ENCODE measurements at places on chromosomes 1 and 21.

DNA sequence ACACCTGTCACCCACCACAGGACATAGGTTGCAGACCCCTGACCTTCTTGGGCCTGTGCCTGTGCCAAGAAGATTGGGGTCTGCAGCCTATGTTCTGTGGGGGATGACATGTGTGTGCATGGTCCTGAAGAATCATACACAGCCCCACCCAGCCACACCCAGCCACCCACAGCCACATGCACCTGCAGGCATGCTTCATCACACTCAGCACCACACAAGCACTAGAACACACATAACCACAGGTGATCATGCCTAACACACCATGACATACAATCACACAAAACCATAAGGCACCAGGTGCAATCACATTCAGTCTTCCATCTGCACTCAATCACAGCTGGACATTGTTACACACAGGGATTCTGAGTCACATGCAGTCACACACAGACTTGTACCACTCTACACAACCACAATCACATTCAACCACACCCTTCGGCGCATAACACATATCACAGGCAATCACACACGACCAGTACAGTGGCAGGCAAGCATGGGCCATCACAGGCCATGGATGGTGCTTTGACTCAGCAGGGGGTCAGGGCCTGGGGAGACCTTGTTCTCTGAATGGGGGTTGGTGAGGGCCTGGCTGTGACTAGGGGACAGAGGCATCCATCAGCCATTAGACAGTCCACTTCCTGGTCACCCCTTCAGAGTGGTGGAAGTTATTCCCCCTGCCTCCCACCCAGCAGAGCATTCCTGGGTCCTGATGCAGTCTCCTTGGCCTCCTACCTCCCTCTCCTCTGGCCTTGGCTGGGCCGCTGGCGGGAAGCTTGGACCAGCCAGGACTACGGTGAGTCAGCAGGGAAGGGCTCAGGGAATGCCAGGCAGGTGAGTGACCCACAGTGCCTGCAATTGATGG is 44.3 kb upstream of the EPS8L3 start:
- no peak for DNase-seq

DNA sequence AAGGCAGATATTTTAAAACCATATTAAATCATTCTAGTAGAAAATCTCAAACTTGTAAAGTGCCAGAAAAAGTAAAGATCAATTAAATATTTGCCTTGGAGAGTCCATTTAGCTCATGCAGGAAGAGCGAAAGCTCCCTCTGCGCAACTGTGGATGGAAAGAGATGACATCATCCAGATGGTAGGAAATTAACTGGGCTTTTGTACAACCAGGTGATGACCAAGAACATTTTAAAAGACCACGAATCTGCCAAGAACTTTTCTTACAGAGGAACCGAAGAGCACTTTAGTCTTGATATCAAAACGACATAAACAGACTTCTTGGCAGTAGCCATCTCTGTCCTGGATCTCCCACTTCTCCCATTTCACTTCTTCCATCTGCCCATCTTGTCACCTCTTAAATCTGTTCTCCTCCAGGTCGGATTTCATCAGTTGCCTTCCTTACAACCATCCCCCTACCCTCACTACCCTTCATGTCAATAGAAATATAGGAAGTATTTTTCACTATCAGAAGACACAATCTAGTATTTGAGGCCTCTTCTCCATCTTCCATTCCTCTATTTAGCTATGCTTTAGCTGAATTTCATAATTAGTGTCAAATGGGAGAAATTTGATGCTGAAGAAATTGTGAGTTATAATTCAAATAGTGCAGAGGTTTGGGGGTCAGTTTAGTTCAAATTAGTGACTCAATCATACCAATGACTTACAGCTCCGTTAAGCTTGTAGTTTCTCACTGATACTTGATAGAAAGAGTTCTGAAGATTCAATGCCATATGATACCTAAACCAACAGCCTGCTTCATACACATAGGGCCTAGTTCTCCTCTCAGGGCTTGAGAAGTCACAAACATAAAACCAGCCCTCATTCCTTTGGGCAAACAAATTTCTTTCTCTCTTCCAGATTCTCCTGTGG is 22.0 kb upstream of the DNASE2B start:
- no peak for DNase-seq

DNA sequence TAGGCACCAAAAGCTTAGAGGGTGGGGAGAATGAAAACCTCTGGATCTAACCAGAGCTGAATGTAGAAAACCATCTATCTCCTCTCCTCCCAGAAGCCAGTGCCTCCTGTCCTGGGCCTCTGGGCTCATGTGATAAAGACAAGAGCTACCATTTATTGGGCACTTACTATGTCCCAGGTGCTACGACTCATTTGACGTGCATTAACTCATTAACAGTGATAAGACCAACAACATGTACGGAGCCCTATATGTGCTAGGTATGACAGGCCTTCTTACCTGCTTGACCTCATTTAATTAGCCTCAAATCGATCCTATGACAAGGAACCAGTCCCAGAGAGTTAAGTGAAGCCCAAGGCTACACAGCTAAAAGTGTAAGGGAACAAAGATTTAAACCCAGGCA is 19.7 kb downstream of the CAPZB start:
- no peak for DNase-seq

- no peak for DNase-seq
Observed at GRCh38 chr1:16019644-16020277, 1.9 kb upstream of the HSPB7 start.

DNA sequence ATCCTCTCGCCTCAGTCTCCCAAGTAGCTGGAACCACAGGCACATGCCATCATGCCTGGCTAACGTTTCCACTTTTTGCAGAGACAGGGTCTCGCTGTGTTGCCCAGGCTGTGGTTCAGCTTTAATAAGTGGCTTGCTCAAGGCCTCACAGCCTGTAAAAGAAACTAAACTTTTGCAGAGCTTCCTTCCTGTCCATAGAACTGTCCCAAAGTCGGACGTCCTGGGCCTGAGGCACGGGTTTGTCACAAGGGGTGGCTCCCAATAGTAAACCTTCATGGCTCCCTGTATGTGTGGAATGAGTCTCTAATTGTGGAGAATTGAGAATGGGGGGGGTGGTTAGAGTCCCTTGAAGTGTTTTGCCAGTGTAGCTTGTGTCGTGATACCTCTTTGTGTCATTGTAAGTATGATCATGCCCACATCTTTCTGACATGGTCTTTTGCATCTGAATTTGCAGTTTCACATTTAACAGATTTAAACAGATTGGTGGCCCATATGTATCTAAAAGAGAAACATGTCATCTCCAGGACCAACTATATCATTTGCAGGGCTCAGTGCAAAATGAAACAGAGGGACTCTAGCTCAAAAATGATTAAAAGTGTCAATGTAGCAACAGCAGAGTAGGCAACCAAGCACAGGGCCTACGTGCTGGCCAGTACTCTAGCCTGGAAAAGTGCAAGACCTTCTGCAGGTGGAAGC is 332.1 kb downstream of the KIF26B start:
- no peak for DNase-seq

All from stimulated activated CD4-positive, alpha-beta T cell treated with anti-CD3 and anti-CD28 coated beads, Interleukin-12 subunit alpha, Interleukin-12 subunit beta, amount 100 ng/mL, for 48 hours (primary cell).